ENCODE measurements at places on chromosomes 4 and X.

GRCh38 chr4:182023469-182023868, 219.7 kb upstream of the TENM3 start:
- DNase-seq: no peak

DNA sequence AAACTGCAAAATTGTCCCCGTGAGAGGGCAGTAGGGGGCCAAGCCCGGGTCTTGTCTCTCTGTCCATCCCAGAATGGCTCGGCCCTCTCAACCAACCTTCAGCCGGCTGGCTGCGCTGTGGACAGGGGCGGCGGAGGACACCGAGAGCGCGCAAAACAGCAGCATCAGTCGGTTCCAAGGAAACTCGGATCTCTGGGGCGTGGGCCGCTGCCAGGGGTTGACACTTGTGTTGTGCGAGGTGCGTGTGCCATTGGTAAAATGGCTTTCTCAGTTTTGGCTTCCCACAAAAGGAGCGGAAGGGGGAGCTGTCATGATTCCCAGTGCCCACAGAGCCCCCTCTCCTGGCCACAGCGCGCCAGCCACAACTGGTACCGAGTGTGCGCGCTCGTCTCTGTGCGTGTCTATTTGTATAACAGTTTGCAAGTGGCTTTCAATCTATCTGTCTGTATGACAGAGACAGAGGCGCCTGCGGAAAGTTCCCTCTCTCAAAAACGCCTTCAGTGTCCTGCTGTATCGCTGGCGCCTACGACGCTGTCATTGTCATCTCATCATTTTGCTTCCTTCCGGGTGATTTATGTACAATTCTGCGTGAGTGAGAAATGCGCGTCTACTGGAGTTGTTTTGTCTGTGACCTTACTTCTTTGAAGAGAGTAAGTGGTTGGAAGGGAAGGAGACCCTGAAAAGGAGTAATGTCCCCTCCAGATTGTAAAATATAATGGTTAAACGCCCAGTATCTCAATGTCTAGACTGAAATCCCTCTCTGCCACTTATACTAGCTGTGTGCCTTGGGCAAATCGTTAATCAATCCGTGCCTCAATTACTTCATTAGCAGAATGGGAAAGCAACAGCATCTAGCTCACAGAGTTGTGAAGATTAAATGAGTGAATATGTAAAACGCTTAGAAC, 1.8 kb downstream of the DKK2 start:
- no peak for DNase-seq

GRCh38 chr4:188867796-188868195, 728.6 kb downstream of the TRIML1 start:
- DNase-seq: no peak

DNA sequence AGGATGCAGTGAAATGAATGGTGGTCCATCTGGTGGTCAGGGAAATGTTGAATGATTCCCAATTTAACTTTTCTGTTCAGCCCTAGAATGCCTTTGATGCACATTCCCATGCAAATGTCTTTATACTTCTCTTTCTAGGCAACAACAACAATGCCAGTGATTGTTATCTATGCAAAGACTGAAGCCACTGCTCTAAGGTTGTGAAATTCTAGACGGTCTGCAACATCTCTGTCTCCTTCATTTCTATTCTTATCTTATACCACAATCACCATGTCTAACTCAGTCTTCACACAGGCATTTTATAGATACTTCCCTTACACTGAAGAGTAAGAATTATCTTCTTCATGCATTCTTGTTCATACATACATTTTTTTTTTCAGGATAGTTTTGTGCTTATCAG, 84.5 kb downstream of the HPGD start:
- no peak for DNase-seq

- no peak for DNase-seq
Observed at GRCh38 chr4:80713409-80713808, 317.1 kb upstream of the BMP3 start.

GRCh38 chrX:50565718-50566117, 95.1 kb upstream of the DGKK start:
- no peak for DNase-seq

DNA sequence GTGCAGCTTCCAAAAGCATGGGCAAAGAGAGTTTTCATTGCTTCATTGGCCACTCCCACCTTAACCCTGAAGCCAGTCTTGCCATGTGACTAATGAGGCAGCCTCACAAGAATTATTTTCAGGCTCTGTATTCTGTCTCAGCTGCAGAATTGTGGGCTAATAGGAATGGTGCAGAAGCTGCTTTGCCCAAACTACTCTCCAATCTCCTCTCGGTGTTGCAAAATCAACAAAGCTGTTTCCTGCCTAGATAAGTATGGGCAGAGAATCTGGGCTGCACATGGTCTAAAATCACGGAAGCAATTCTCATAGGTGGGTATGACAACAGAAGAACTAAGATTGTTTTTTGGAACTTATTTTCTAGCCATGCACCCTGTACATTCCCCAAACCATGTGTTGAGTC, 31.4 kb downstream of the PPP1R2C start:
- DNase-seq: no peak

GRCh38 chr4:96593422-96593821, 753.5 kb downstream of the PDHA2 start:
- DNase-seq: no peak

DNA sequence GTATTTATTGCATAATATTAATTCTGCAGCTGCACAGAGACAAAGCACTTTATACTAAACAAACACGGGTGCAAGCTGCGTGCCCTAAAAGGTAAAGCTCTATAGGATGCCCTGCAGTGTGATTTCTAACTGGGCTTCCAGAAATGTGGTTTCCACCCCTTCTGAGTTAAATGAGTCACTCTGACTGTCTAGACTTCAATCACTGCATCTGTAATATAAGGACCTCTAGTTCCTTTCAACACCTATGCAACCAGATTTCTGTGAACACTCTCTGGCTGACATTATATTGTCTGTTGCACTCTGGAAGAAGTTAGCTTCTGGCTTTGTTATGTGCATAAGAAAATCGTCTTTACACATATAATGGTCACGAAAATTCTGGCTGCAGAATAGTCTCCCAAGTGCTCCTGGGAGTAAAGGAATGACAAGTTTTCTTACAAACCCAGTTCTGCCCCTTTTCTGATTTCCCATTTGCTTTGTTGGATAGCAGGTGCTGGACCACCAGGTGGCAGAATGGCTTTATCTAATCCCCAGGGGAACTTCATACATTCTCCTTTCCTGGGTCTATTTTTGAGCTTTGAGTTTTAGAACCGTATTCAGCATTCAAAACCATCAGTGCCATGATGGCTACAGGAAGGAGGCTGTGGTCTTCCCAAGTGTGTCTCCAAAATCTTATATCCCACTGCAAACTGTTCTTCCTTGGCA, 842.2 kb downstream of the STIM2 start:
- no peak for DNase-seq

- no peak for DNase-seq
Observed at GRCh38 chrX:85905851-85906250, 141.5 kb downstream of the CHM start.

GRCh38 chr4:5500165-5500564, 208.2 kb downstream of the EVC2 start:
- DNase-seq: no peak

DNA sequence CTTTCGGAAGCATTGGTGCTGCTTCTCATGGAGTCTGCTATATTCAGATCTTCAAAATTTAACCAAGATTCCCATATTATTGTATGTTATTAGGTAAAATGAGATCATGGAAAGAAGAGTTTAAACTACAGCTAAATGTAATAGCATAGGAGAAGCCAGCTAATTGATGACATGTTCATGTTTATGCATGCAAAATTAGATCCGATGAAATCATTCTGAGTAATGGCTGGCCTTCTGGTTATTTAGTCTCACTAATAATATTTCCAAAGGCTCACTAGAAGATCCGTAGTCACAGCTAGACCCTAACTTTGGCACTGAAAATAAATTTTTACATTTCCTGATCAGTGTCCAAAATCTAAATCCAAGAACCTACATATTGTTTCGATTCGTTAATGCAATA, 19.8 kb upstream of the PHKA2 start:
- no peak for DNase-seq

DNA sequence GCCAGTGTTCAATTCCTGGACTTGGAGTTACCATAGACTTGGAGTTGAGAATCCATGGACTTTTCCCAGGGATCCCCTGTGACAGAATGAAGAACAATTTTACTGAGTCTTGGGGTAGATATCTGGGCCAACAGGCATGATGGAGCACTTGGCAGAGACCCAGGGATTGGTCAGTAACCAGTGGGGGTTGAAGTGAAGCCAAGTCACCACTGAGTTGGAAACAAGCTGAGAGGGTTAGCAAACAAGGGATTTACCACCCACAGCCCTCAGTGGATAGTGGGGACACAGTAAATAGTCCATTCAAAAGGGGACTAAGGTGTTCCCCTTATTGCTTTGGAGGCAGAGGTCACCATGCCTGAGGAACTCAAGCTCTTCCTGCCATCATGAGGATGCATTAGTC, 281.7 kb downstream of the PPP1R2C start:
- no peak for DNase-seq

GRCh38 chr4:94489098-94489497, 37.4 kb downstream of the PDLIM5 start:
- no peak for DNase-seq

GRCh38 chrX:102042372-102043325, 82.8 kb upstream of the TCEAL2 start:
- DNase-seq: no peak

DNA sequence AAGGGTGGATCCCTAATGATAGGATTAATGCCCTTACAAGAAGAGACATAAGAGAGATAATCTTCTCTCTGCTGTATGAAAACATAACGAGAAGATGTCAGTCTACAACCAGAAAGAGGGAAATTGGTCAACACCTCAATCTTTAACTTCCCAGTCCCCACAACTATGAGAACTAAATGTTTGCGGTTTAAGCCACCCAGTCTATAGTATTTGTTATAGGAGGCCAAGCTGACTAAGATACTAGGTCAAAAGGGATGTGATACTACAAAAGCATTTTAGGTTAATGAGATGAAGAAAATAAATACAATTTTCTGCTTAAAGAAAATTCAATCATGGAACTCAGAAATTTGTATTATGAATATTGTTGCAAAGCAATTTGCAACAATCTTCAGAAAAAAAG, 55.4 kb upstream of the LHFPL1 start:
- DNase-seq: no peak

GRCh38 chr4:11791797-11792196, 363.1 kb upstream of the HS3ST1 start:
- DNase-seq: no peak

DNA sequence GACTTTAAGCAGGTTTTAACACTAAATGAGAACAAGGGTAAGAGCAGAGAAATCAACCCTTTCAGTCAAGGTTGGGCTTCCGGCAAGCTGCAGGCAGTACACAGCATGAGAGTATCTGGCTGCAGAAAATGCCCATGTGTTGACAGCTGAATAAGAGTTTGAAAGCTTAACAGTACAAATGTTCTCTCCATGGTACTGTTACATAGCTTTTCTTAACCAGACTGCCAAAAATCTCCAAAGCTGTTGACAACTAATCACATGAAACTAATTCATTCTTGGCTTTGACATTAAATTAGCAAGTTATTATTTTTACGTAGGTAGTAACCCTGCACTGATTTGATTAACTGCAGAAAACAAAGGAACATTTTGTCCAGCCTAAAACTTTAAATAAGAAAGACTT, 153.5 kb downstream of the SLC10A7 start:
- no peak for DNase-seq

GRCh38 chrX:65610040-65610439, 57.4 kb upstream of the MSN start:
- no peak for DNase-seq

GRCh38 chr4:168540503-168541265, 43.8 kb downstream of the PALLD start:
- DNase-seq: no peak

All from stimulated activated CD4-positive, alpha-beta T cell treated with anti-CD3 and anti-CD28 coated beads, TNF-alpha, amount 100 ng/mL, for 48 hours (primary cell).